ENCODE measurements at places on chromosomes 3 and 15.

DNA sequence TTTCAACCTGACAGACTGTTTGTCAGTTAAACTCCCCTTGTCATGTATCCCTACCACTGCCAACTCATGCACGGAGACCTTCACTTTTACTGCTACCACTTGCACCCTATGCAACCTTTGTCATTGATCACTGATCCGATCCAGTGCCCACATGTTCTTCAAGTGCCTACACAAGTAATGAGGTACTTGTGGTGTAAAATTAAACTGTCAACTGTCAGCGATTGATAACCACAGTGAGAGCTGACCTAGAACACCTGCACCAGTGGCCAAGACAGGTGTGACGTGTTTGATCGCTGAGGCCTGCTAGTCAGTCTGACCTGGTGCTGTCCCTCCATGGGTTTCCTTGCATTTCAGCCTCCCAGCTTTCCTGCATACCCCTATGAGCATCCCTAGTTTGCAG lies 55.6 kb downstream of the MECOM start:
- DNase-seq, result no peak

- no peak for DNase-seq
Measured at GRCh38 chr3:115931581-115931980, 308.3 kb downstream of the GAP43 start.

- no peak for DNase-seq
Measured at GRCh38 chr3:43782541-43782940, 91.8 kb downstream of the ABHD5 start.

GRCh38 chr3:105177576-105177975 lies 189.1 kb upstream of the ALCAM start:
- no peak for DNase-seq

- no peak for DNase-seq
Measured at GRCh38 chr3:30350011-30350410, 256.4 kb upstream of the TGFBR2 start.

GRCh38 chr15:70407336-70407670 lies 309.6 kb upstream of the TLE3 start:
- DNase-seq, result no peak

GRCh38 chr3:123637131-123637530 lies 52.3 kb upstream of the HACD2 start:
- DNase-seq, result no peak

GRCh38 chr3:84727616-84728015 lies 231.2 kb upstream of the CADM2 start:
- no peak for DNase-seq

GRCh38 chr15:71706461-71707229 lies 103.7 kb upstream of the NR2E3 start:
- no peak for DNase-seq

DNA sequence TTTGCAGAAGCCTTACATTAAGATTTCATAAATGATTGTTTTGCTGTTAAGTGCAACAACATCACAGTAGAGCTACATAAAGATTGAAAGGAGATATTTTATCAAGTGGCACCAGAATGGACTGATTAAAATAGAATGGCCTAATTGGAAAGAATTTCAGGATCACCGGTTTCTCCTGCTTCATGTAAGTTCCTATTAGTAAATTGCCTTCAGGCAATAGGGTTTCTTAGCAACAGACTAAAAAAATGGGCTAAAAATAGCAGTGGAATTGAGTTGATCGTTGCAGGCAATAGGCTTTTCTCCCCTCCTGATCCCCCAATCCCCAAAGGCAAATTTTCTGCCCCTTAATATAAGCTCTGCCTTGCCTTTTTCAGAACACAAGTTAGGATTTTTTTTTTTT lies 917 bp downstream of the LNP1 start:
- peak; percentile 19 for DNase-seq

GRCh38 chr15:85580879-85581278 lies 200.5 kb downstream of the AKAP13 start:
- DNase-seq, result peak; percentile 69

GRCh38 chr3:120554812-120555606 lies 41.1 kb upstream of the NDUFB4 start:
- DNase-seq, result no peak

DNA sequence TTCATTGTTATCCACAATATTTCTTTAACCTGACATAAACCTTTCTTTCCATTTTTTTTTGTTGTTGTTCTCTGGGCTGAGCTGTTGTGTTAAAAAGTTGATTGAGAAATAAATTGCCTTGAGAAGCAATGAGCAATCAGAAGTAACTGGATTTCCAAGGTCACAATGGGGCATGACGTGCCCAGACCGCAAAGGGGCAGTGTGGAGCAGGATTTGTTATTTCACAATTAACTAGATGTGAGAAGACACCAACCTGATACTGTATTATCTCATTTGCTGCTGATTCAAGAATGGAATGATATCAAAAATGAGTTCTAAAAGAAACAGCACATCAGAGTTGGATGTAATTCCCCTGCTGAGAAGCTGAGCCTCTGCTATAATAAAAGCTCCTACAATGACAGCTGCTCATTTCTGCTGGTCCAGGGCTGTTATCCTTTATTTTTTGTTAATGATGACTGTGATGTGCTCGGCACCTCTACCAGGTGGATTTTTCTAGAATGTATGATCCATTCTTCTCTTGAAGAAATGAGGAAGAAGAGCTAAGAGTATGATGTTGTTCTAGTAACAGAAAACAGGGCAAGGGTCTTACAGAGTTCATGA lies 28.1 kb downstream of the CPNE4 start:
- peak; percentile 66 for DNase-seq

- DNase-seq, result no peak
Measured at GRCh38 chr3:25433106-25433505, 5.0 kb downstream of the RARB start.

All from amniotic epithelial cell (primary cell).